ENCODE measurements at places on chromosomes 2 and 18. TPM values are rescaled to one million over a fixed set of nuclear protein-coding genes. Genes with fewer than 3 reads are reported as not detected.

DNA sequence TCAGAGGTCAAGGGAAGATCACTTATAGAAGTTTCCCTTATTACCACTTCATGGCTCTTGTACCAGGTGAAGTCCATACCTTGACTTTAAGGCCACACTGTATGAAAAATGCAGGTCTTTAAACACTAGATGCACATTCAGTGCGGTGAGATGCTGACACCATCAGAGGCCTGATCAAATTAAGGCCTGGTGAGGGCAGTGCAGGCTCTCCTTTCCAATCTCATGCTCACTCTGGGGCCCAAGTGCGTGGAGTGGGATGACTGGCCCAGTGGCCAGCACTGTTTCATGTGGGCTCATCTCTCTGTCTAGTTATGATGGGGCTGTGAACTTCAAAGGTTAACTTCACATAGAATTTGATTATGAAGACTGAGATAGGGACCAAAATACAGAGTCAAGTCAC is 281.1 kb downstream of the SLC4A3 start:
- no peak overlapping the region for H3K4me3 ChIP-seq
- no peaks in the 10 kb centered on the region for H3K4me1 ChIP-seq
- H3K36me3 ChIP-seq = no peaks in the 10 kb centered on the region

GRCh38 chr18:62812876-62813275 is 97.5 kb downstream of the PHLPP1 start:
- H3K4me3 ChIP-seq = no peak overlapping the region
- H3K4me1 ChIP-seq = peaks cover 44% of the 10 kb centered on the region
- H3K36me3 ChIP-seq = no peaks in the 10 kb centered on the region
- peak overlapping the region; percentile 90 for H3K27ac ChIP-seq
- H3K27me3 ChIP-seq = no peaks in the 10 kb centered on the region

DNA sequence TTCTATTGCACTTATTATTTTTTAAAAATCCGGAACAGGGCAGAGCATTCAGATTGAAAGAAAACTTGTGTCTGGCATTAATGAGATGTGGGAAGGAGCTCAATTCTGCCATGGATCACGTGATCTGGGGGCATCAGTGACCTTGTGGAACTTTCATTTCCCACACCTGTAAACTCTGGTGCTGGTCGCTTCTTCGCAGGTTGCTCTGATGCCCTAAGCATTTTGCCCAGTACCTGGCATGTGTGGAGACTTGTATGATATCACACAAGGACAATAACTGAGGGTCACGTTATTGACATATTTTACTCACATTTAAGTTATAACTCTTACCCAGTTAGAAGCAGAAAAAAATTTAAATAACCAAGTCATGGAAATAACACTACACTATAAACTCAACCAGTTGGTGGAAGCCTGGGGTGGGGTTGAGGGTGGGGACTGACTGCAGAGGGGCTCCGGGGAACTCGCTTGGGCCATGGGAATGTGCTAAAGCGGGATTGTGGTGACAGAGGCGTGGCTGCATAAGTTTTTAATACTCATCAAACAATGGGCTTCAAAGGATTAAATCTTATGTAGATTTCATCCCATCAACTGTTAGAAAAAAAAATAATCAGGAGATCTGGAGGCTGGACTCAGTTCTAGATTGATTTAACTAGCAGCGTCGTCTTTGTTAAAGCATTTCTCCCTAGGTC is 36.5 kb downstream of the ST3GAL5 start:
- no peaks in the 10 kb centered on the region for H3K27me3 ChIP-seq
- DNase-seq = no peak
- H3K4me1 ChIP-seq = no peaks in the 10 kb centered on the region

GRCh38 chr18:3281456-3282400 is 19.8 kb downstream of the MYL12B start:
- H3K27me3 ChIP-seq = no peaks in the 10 kb centered on the region
- peak overlapping the region; percentile 6 for H3K27ac ChIP-seq
- no peaks in the 10 kb centered on the region for H3K4me1 ChIP-seq
- DNase-seq = peak; percentile 87
- no peaks in the 10 kb centered on the region for H3K36me3 ChIP-seq

GRCh38 chr18:79896738-79897137 is 54.7 kb downstream of the SLC66A2 start:
- H3K36me3 ChIP-seq = no peaks in the 10 kb centered on the region
- H3K27me3 ChIP-seq = no peaks in the 10 kb centered on the region
- no peak overlapping the region for H3K4me3 ChIP-seq
- H3K27ac ChIP-seq = no peak overlapping the region
- no peak for DNase-seq

GRCh38 chr2:239606741-239607516 is 206.1 kb upstream of the HDAC4 start:
- H3K27ac ChIP-seq = no peak overlapping the region
- no peaks in the 10 kb centered on the region for H3K36me3 ChIP-seq
- DNase-seq = no peak
- no peak overlapping the region for H3K4me3 ChIP-seq

DNA sequence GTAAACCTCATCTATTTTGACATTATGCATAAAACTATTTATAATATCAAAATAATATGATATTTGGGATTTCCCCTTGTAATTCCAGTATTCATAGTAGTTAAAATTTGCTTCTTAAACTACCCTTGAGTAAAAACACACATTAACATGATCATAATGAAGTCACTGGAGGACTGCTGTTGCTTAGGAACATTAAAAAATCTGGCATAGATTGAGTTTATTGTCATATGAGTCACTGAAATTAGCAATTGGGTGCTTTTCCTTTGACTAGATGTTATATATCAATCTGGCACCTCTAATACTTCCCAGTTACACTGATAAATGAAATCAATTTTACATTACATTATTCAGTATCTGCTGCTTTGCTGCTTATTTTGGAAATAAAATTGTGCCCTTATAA is 57.0 kb upstream of the ZC3H15 start:
- H3K4me1 ChIP-seq = no peaks in the 10 kb centered on the region
- no peak overlapping the region for H3K27ac ChIP-seq
- no peak overlapping the region for H3K4me3 ChIP-seq
- DNase-seq = no peak
- no peaks in the 10 kb centered on the region for H3K36me3 ChIP-seq

DNA sequence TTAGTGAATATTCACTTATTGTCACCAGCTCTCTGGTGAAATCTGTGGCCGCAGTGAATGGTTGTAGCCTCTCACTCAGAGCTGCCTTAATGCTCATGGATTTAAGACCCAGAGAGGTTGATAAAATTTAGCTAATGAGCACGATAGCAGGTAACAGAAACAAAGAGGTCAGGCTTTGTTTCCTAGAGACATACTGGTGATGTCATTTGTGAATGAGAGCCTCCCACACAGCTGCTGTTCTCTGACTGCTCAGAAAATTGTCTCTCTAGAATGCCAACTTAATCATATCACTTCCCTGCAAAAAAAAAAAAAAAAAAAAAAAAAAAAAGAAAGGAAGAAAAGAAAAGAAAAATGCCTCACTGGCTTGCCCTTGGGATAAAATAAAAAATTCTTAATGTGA is 411.7 kb upstream of the MYT1L start:
- H3K27ac ChIP-seq = no peak overlapping the region
- no peaks in the 10 kb centered on the region for H3K27me3 ChIP-seq
- no peaks in the 10 kb centered on the region for H3K36me3 ChIP-seq

DNA sequence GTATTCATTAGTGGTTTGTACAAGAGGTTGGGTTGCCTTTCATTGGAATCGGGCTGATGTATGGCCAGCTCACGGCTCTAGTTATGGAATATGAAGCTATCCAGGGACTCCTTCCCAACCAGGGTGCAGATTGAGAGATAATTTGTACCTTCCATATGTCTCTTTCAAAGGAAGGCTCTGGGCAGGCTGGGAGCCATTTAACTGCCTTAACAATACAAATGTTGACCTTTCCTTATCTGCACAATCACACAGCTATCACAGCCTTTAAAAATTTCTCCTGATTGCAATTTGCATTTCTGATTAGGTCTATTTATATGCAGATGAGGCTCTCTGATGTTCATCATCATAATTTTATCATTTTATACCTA is 58.7 kb downstream of the MYO3B start:
- H3K36me3 ChIP-seq = no peaks in the 10 kb centered on the region
- H3K27me3 ChIP-seq = peaks cover 12% of the 10 kb centered on the region
- no peaks in the 10 kb centered on the region for H3K4me1 ChIP-seq
- no peak for DNase-seq

DNA sequence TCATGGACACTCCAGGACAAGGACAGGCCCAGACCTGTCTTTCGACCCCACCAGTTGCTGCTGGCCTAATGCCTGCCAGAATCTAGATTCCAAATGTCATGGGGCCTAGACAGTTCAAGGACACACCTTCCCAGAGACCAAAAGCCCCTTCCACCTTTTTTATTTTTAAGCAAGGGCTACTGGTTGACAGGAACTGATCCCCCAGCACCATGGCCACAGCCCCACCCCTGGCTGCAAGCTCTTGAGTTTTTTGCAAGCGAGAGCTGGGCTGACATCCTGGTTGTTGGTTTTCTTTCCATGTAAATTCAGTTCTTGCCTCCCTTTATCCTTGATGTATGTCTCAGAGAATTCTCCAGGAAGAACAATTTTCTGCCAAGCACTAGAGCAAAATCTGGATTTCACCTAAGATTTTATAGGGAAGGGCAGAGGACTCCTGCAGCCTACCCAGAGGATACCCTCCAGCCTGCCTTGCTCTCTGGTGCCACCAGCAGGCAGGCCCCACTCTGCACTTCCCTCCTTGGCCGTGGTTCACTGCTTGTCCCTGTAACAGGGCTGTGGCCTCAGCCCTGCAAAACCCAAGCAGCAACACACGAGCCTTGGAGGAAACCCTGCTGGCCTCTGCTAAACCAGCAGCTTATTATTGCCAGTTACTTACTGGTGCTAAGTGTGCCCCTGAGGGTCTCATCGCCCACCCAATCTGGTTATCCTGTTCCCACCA is 97.7 kb downstream of the TWIST2 start:
- no peaks in the 10 kb centered on the region for H3K27me3 ChIP-seq
- no peak overlapping the region for H3K27ac ChIP-seq
- no peak overlapping the region for H3K4me3 ChIP-seq
- peaks cover 5% of the 10 kb centered on the region for H3K4me1 ChIP-seq
- no peaks in the 10 kb centered on the region for H3K36me3 ChIP-seq

- no peaks in the 10 kb centered on the region for H3K27me3 ChIP-seq
- H3K36me3 ChIP-seq = no peaks in the 10 kb centered on the region
- DNase-seq = no peak
- no peak overlapping the region for H3K4me3 ChIP-seq
- H3K4me1 ChIP-seq = no peaks in the 10 kb centered on the region
- no peak overlapping the region for H3K27ac ChIP-seq
These were observed 229.2 kb downstream of the GLI2 start for GRCh38 chr2:120964819-120965218.

DNA sequence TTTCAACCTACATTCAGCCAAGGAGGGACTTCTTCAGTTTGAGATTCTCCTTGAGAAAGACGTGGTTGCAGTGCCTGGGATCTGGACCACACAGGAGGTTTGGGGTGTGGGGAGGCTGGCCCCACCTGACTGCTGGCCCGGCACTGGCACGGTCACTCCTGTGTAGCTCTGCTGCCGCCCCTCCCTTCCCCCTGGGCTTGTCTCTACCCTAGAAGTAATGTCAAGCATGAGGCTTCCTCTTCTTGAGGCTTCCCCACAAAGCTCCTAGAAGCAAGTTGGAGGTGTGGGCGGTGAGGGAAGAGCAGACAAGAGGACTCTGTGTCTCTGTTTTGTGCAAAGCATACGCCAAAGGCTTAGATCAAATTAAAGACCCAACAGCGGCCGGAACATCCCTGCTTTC is 8.7 kb downstream of the KLHL29 start:
- no peaks in the 10 kb centered on the region for H3K4me1 ChIP-seq
- DNase-seq = no peak
- peaks cover 22% of the 10 kb centered on the region for H3K27me3 ChIP-seq
- no peak overlapping the region for H3K4me3 ChIP-seq
- H3K36me3 ChIP-seq = no peaks in the 10 kb centered on the region

DNA sequence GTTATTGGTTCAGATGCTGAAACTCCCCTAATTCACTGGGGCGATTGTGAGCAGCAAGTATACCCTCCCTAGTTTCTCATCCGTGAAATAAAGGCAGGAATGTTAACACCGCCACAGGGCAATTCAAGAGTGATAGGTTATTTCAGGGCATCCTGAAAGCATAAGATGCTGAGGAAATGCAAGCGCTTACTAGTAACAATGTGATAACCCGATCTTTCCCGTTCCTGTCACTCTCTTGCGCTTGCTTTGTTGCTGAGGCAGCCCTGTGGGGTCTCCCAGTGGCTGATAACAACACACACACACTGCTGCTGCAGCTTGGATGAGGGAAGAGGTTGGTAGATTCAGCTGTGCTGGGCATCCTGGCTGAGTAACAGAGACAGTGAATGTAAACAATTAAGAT is 259.3 kb downstream of the AGPS start:
- no peaks in the 10 kb centered on the region for H3K36me3 ChIP-seq
- no peak for DNase-seq
- H3K27me3 ChIP-seq = no peaks in the 10 kb centered on the region
- no peak overlapping the region for H3K27ac ChIP-seq
- H3K4me1 ChIP-seq = no peaks in the 10 kb centered on the region

DNA sequence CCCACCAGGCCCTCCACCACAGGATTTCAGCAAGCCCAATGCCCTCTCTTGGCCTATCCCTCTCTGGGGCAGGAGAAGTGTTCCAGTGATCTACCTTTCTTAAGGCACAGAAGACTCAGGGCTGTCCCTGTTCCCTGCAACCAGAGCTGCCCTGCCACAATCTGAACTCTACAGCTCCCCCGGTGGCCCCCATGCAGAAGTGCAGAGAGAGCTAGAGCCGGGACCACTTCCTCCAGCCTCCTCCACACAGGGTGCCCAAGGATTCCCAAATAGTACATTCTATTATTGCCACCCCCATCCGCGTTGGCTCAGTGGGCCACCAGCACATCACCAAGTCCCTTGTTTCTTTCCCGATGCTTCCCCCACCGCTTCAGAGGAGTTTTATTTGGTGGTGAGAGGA is 114.8 kb upstream of the PTPRM start:
- no peak overlapping the region for H3K27ac ChIP-seq
- peak; percentile 68 for DNase-seq
- no peaks in the 10 kb centered on the region for H3K27me3 ChIP-seq
- no peak overlapping the region for H3K4me3 ChIP-seq
- no peaks in the 10 kb centered on the region for H3K4me1 ChIP-seq

DNA sequence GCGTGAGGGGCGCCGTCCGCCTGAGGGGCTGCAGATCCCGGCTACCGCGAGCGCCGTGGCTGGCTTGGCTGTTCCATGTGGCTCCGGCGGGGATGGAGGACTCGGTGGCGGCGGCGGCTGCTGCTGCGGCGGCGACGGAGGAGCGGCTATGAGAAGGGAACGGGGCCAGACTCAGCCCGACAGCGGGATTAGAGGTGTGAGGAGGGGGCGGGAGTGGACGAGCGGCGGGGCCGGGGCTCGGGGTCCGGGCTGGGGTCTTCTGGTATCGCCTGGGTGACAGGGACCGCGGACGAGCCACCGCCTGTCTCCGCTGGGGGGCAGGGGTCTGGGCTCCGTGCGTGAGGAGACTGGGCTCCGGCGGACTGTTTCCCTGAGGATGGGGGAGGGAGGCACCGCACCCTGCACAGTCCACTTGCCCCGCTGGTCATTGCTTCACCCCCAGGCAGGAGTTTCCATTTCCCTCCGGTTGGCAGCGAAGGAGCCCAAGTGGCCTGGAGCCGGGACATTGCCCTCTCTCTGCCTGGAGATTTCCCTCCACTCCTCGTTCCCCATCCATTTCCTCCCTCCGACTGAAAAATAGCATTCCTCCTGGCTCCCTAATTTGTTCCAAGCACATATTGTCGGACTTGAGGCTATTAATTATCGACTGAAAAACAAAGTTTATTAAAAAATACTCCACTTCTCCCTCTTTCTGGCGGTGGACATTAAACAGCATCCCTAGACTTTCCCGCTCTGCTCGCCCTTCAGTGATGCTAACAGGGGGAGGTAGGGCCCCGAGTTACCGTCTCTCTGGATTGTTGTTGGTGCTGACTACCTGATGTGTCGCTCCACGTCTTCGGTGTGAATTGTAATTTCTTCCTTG is 577 bp downstream of the EHBP1 start:
- peaks cover 20% of the 10 kb centered on the region for H3K4me1 ChIP-seq
- H3K36me3 ChIP-seq = no peaks in the 10 kb centered on the region
- peak overlapping the region; percentile 61 for H3K4me3 ChIP-seq
- no peaks in the 10 kb centered on the region for H3K27me3 ChIP-seq
- DNase-seq = peak; percentile 79
- peak overlapping the region; percentile 85 for H3K27ac ChIP-seq

ZAP70 gene
- 1.5 TPM for polyA plus RNA-seq
